CD8-positive, alpha-beta memory T cell (primary cell): ENCODE measurements at places on chromosomes 1 and 21.

DNA sequence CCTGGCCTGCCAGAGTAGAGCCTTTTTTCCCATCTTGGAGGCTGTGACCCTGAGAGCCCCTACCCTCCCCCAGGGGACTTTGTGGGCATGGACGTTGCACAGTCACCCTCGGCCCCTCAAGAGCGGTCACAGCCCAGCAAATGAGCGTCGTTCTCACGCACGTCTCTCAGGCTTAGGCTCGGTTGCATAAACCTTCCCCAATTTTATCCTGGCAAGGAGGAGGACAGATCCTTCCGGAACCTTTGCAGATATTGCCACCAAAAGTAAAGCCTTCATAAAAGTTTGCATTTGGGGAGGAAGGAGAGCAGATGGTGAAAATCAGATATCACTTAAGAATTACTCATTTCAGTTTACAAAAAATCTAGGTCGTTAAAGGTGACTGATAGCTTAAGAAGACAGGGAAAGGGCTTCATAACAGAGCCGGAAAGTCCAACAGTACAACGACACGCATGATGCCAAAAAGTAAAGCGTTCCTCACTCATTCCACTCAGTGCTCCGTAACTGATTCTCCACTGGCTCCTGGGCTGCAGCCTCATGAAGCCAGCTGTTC, 29.3 kb downstream of the PDE9A start:
- no peak for DNase-seq

- DNase-seq: peak; percentile 60
Measured at GRCh38 chr1:27603309-27603680, 649 bp downstream of the AHDC1 start.

- no peak for DNase-seq
Measured at GRCh38 chr1:201560328-201561194, 21.6 kb downstream of the NAV1 start.

GRCh38 chr21:29302359-29302875, 3.7 kb downstream of the BACH1 start:
- no peak for DNase-seq

DNA sequence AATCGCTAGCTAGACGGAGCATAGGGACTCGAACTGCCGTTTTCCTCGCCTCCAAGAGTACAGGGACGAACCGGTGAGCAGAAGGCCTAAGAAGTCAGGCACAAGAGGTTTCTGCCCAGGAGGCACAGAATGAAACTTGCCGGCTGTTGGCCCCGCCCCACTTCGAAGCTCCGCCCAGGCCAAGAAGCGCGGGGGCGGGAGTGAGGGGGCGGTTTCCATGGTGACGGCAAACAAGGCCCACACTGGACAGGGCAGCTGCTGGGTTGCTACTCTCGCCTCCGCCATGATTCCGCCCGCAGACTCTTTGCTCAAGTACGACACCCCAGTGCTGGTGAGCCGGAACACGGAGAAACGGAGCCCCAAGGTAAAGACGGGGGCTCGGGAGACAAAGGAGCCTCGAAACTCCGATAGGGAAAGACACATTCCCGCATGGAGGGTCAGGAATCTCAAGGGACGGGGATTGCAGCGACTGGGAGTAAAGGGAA, at the start of gene DNALI1:
Gene DNALI1, plus strand, starts transcription at position 229 of the 485 bp plus-strand sequence. Its CDS starts 55 bp downstream, at position 284.
- DNase-seq: no peak

DNA sequence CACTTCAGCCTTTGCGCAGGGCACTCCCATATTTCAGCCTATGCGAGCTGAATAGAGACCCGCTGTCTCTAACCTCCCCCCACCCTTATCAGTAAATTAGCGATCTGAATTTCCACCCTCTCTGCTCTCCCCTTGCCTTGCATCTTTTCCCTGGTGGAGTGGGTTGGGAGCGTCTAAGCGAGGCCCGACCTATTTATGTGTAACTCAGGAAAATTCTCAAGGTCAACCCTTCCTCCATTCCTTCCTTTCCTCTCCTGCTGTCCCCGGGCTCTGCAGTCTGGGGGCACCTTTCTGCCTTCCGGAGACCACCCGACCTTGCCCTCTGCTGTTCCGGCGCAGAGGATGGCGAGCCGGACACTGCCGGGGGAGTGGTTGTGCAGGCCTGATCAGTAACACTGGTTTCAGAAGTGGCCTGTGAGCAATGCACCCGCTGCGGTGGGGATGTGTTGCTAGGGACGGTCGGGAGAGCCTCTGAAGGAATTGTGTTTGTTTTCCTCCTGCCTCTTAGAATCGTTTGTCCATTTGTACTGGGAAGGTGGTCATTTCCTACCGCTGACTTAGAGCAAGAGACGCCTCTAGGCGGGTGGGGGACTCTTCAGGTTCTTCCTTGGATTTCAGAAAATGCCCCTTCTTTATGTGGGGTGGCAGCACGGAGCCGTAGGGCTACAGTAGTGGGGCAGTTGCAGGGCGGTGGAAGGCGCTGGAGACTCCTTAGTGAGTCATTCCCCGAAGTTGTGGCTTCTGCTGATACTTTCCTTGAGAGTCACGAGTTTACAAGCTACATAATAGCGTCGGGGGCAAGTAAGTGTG, 513 bp downstream of the MGST3 start:
- peak; percentile 54 for DNase-seq

DNA sequence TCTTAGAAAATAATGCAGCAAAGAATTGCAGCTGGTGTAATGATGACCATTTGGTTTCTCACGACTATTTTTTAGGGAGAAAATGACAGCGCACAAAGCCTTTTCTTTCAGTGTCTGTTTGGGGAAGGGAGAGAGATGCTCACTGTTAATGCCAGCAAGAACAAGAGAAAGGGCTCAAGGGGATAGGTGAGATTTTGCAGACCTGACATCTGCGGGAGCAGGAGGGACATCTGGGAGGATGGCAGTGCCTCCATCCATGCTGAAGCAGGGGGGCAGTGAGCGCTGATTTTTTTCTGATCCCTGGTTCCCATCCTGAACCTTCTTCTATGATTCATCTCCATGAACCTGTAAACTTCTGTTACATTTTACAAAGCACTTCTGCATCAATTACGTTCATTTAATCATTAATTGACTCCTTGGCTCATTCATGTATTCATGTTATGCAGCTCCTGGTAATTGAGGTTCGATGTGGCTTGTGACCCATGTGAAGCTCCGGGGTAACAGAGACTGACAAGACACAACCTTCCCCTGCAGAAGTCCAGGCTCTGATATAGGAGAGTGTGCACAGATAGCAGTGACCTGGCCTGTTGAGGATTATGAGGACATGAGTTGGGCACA, 595.3 kb downstream of the PTPRU start:
- DNase-seq: no peak

GRCh38 chr1:200737647-200738291, 924 bp upstream of the CAMSAP2 start:
- DNase-seq: no peak

DNA sequence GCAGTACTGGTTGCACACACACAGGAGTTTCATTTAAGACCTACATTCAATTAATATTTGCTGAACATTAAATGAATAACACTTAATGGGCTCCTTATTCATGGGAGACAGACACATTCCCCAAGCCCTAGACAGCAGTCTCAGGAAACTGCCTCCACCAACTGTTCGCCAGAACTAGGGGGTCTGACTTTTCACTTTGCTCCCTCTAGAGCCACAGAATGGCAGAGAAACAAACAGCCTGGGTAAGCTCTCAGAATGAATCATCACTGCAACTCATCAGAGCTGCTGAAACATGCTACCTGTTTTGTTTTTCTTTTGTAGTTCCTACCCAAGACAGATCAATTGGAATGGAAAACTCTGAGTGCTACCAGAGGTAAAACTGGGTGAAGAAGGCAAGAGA, 31.7 kb downstream of the ELK4 start:
- DNase-seq: no peak

DNA sequence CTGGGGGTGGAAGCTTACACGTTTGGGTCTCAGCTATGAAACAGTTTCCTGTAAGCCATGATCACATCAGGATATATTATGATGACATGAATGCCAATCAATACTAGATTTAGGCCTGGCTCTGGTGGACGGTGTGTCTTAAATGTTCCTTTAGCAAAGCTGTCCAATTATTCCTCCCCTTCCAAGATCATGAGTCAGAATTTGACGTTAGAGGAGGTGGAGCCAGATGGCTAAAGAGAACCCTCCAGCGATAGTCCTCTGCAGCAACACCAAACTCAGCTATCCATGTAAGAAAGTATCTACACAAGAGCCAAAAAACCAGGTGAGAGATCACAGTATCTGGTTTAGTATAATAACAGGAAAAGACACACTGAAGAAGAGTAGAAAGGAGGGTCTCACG, 47.8 kb downstream of the PACC1 start:
- no peak for DNase-seq

DNA sequence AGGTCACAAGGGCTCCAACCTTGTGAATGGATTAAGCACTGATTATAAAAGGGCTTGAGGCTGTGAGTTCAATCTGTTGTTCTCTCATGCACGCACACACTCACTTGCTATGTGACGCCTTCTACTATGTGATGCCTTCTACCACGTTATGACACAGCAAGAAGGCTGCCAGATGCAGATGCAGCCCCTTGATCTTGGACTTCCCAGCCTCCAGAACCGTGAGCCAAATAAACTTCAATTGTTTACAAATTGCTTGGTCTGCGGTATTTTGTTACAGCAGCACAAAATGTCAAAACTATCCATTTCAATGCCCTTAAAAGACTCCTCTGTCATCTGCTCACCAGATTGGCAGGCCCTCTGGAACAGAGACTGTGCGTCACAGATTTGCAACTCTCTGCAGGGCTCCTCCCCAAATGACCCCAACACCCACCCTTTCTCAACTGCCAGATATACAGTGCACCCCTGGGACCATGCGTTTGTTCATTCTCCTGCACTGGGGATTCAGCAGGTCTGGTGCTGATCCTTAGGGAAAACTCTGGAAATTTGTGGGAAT, 47.8 kb upstream of the KANK4 start:
- no peak for DNase-seq

DNA sequence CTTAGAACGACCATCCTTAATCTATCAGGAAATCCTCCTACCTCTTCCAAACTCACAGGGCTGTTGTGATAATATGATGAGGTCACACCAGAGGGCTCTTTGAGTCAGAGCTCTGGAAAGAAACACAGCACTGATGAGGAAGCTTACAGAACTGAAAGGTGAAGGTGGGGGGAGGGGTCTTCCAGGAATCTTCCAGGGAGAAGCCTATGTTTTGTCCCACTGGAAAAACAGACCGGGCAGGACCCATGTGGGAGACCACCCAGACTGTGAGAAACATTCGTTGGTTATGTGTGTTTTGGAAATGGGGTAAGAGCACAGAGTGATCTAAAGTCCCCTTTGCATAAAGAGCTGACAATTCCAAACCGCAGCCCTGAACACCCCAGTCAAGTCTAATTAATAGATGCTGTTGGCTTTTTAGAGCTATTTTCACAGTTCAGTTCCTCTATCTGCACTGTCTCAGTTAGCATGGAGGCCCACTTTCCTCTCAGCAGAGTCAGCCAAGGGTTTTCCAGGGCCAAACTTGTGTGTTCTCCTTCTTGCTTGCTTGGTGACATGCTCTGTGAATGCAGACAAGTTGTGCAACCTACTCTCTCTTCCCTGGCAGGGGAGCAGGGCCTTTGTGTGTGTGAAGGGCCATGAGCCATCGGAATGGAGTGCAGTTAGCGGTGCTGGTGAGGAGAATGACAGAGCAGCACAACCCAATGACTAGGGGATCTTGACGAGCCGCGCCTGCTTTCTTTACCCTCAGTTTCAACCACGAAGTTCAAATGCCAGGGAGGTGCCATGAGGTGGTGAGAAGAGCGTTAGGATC, 12.3 kb downstream of the PHLDA3 start:
- DNase-seq: no peak

DNA sequence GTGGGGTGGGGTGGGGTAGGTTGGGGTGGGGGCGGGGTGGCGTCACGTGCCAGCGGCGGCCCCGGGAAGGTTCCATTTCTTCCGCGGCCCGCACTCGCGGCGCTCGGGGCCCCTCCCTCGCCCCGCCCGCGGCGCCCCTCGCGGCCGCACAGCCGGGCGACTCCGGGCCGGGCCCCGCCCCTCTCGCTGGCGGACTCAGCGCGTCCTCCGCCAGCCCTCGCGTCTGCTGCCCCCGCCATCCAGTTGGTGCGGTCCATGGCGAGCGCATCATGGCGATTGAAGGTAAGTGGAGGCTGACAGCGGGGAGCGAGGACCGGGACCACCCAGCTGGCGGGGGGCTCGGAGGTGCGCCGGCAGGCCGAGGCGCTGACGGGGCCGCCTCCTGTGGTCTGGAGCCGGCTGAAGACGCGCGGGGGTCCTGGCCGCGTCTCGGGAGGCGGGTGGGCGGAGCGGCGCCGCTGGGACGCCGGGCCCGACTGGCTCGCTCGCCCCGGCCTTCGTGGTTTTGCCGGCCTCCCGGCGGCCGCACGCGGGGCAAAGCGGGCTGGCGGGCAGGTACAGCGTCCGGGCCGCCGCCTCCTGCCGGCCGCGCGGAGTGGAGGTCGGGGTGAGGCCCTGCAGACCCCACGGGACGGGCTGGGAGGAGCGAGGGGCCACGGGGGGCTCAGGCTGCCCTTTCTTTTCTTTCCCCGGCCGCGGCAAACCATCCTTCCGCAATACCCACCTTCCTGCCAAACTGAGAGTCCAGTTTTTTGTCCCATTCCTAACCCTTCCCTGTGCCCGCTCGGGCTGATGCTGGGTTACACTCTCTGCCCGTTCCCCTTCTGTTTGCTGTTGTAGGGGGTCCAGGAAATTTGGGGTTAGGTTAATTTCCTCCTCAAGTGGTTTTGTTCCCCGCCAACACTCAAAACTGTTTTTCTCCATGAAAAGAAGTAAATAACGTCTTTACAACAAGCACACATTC, at the start of gene SYT14:
Gene SYT14, plus strand, starts transcription at position 222 of the 964 bp plus-strand sequence. Its CDS starts 48 bp downstream, at position 270.
- no peak for DNase-seq

DNA sequence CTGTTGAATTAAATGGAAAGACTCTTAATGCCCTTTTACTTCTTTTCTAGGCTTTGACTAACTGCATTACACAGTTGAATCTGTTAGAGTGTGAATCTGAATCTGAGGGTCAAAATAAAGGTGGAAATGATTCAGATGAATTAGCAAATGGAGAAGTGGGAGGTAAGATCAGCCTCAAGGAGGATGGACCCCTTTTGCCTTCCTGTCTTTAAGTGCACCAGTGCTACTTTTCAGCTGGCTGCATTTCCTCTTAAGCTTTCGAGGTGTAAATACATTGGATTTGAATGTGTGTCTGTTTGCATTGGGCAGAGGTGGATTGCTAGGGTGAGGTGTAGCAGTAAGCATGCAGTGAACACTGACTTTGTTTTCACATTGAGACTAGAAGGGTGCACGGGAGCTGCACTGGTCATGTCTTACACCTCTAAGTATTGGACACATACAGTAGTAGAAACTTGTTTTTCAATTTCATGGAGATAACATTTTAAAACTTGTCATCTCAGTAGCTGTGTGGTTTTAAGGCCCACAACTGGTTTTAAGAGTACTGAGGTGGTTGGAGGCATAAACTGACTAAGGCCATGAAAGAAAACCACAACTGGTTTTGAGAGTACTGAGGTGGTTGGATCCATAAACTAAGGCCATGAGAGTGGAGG, 35.4 kb downstream of the MIA3 start:
- no peak for DNase-seq

DNA sequence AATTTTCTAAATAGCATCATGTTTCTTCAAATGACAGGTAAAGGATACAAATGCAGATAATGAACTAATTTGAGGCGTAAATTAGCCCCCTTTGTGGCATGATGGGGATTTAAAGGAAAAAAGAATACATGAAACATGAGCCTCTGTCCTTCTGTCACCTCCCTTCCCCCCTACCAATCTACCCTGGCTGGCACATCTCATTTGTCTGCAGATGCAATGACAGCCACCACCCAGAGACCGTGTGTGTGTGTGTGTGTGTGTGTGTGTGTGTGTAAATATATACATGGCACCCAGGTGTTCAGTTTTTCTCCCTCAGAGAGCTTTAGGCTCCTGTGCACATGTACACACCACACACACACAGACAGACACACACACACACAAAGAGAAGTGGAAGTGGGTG, 451.1 kb downstream of the RWDD3 start:
- no peak for DNase-seq
